ENCODE measurements at places on chromosomes 1 and 21.
A peak's percentile ranks its signal among the peaks of the same experiment; 100 is the strongest.

DNA sequence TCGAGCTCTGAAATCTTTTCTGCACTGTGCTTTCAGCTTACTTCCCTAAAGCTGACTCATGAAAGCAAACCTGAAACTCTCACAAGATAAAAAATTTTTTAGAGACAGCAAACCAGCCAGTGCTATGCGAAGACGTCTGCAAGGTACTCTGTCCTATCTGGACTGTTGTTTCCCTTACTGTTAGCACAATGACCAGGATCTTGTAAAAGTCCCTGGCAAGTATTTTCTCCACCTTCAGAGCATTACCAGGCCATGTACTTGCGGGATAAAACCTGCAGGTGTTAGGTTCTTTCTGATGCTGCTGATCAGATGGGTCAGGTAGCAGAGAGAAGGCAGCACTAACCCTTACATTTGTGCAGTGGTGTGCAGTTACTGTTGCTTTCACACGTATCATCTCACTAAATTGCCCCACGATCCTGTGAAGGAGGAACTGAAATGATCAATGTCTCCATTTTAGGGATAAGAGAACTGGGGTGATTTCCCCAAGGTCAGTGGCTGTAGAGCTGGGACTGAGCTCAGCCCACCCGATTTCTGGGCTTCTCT, 56.6 kb downstream of the PLXNA2 start:
- no peak for DNase-seq

DNA sequence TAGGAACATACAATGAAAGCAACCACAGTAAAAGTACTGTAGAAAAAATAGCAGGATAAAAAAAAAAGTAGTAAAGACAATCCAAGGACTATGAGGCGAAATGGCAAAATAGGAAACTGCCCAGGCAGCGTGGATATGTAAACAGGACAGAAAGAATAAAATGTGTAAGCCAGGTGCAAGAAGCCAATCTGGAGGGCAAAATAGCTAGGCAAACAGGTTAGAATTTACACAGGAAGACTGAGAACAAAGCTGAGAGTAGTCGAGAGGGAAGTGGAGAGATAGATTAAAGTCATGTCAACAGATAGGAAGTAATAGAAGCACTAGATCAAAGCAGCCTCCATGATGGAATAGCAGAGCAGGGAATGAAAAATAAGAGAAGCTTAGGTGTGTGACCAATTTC, 124.2 kb upstream of the B3GALT2 start:
- no peak for DNase-seq

DNA sequence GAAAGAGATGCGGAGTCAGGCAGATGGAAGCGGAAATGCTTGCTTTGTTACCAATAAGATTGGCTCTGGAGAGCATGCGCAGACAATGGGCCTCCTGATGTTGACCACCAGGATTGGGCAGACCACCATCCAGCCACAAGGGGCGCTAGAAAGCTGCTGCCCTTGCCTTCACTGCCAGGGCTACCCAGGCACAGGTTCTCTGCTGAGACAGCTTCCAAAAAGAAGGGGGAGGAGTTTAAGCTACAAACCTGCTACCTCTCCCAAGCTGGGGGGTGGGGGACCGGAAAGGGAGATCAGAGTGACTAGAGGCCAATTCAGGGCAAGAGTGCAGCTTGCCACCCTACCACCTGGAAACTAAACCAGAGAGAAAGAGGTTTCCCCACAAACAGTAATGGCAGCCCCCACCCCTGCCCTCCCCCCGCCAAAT, 369.7 kb downstream of the RRAGC start:
- DNase-seq = peak; percentile 19

DNA sequence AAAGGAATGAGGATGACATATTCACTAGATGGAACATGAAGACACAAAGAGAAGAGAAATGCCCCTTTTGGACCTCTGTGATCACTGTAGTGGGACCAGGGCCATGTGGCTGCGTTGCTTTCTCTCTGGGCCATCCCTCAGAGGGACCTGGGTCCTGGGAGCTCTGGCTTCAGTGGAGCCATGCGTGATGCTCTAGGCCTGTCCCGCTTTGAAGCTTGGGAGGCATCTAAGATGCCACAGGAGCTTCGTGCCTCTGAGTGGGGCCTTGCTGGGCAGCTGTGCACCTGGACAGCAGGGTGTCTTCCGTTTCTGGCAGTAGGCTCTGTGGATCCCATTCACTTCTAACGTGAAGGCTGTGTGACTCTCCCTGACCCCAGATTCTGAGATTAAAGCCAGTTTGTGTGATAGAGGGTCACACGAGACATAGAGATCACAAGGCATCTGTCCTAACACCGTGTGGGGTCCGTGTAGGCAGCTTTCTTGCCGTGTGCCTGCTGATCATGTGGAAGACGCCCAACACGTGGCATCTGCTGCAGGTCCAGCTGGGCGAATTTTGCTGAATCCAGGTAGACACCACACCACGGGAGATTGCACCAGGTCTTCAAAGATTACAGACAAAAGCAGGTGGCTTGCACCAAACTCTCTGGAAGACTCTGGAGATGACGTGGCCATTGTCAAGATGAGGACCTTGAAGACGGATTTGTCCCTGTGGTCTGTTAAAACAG, 17.2 kb upstream of the PRSS38 start:
- DNase-seq = no peak

DNA sequence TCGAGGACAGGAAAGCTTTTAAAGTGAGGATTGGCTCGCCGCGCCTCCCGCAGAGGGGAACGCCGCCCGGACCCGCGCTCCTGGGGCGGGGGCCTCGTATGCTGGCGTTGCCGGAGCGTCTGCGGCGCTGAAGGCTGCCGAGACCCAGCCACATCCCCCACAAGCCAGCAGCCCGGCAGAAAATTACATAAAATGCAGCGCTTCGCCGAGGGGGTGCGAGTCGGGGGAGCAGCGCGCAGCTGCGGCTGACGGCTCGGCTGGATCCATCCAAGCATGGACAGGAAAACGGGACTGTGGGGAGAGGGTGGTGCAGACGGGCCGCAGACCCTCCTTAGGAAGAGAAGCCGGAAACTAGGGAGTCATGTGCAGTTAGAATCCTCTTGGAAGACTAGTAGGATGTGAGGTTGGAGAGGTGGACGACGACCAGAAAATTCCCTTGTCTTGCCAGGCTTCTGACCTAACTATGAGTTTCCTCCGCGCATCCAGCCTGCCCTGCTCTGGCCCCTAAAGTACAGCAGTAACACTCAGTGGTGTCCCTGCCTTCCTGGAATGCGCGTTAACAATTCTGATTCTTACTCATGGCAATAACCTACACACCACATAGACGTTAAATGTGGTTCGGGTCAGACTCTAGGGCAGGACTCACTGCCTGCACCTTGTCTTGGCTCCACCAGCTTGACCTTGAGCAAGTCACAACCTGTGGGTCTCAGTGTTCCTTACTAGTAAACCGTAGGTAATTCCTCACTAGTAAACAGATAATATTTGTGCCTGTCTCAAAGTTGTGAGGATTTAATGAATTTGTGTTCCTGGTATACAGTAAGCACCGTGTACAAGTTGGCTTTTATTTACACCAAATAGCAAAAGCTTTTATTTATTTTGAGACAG, 953 bp upstream of the BRWD1 start:
- DNase-seq = peak; percentile 5

DNA sequence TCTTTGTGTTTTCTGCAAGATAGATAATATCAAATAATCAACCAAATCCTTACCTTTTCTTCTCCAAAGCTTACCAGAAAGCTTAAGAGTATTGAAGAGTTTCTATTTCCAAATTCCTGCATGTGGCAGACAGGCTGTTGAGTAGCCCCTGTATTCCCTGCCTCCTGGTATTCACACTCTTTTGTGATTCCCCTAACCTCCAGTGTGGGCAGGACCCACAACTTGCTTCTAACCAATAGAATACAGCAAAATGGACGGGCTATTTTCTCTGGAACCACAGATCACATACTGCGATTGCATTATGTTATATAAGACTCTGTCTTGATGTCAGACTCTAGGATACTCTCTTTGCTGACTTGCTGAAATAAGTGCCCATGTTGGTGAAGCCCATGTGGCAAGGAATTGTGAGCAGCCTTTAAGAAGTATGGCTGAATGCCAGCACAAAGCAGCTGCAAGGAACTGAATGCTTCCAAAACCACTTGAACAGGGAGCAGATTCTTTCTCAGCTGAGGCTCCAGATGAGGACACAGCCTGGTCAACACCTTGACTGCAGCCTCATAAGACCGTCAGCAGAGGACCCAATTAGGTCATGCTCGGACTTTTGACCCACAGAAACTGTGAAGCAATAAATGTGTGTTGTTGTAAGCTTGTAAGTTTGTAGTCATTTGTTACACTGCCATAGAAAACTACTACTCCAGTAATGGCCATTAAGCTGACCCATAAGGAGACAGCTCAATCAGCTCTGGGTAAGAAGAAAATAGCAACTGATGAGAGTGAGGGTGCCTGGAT, 47.9 kb upstream of the PLXNA2 start:
- no peak for DNase-seq

GRCh38 chr1:109170035-109170764, 43.5 kb upstream of the SARS1 start:
- DNase-seq = no peak

GRCh38 chr1:243716906-243717305, 133.1 kb downstream of the AKT3 start:
- no peak for DNase-seq

- DNase-seq = no peak
These were observed 147.6 kb downstream of the DYRK1A start for GRCh38 chr21:37514038-37514667.

- DNase-seq = no peak
These were observed 8.5 kb downstream of the PDZK1IP1 start for GRCh38 chr1:47181095-47181954.

GRCh38 chr21:44801468-44802395, at the start of gene UBE2G2:
UBE2G2 (minus strand) TSS chr21:44801820; CDS start chr21:44801748, 72 bp downstream.
- peak; percentile 70 for DNase-seq

DNA sequence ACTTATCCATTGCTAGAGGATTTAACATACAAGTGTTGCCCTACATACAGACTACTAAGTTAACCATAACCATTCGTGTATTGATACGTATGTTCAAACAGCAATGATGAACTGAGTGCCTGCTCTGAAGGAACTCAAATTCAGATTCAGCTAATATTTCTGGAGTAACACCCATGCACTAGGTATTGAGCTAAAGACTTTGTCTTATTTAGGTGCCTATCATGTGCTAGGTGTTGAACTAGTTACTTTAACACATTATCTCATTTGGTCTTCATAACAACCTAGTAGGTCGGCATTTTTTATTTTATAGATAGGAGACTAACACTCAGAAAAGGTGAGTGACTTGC, 160.0 kb downstream of the LTN1 start:
- no peak for DNase-seq

DNA sequence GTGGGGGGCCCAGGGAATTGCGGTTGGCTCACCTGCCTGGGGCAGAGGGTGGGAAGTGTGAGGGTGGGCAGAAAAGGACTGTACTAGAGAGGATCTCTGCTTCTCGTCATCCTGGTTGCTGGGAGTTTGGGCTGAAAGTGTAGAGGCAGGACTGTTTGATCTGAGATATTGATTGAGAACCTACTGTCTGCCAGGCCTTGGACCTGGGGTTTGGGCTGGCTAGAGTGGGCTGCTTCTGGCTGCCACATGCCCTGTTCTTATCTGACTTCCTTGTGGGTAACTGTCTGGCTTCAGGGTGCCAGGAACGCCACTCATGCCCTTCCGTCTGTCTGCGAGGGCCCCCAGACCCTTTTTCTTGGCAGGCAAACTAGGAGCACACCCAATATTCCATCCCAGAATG, 200.9 kb downstream of the FOXD2 start:
- DNase-seq = no peak

DNA sequence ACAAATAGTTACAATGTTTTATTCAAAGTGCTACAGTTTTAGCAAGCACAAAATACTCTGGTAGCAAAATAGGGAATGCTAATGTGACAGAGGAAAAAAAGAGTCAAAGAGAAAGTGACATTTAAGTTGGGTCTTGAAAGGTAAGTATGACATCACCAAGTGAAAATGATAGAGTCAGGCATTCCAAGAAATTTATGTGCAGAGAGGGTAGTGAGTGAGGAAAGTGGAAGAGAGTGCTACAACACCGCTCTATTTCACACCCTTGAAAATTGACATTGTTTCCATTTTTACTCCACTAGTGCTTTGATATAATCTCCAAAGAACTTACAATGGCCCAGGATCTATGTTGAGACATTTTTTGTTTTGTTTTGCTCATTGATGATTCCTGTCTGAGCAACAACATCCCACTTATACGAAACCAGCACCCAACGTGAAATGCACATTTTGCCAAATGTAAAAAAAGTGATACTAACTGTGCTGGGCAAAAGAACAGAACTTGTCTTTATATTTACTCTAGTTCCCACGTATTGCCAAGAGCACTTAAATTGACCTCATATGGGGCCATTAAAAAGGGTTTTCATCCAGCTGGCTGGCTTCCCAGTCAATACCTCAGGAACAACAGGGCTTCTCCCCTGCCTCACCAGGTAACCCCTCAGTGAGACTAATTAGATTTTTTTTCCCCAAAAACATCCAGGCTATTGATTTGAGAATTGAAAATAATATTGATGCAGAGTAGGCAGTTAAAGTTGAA, 206.3 kb upstream of the NR5A2 start:
- no peak for DNase-seq

DNA sequence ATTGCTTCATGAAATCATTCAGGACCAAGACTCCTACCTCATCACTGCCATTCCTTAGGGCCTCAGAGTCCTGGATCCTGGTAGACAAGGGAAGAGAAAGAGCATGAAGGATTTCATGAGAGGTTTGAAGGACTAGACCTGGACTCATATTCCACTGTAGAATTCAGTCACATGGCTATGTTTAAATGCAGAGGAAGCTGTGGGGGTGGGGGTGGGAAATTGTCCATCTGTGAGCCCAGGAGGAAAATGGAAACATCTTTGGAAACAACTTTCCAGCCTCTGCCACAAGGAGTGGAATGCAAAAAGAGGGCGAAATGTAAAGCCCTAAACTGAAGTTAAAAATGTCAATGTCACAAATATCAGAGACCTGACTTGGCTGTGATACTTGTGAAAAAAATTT, 73.0 kb downstream of the BRINP2 start:
- no peak for DNase-seq

GRCh38 chr1:211828584-211829342, 1.8 kb downstream of the LPGAT1 start:
- no peak for DNase-seq

GRCh38 chr1:246659594-246660140, 64.5 kb upstream of the SCCPDH start:
- DNase-seq = no peak

DNA sequence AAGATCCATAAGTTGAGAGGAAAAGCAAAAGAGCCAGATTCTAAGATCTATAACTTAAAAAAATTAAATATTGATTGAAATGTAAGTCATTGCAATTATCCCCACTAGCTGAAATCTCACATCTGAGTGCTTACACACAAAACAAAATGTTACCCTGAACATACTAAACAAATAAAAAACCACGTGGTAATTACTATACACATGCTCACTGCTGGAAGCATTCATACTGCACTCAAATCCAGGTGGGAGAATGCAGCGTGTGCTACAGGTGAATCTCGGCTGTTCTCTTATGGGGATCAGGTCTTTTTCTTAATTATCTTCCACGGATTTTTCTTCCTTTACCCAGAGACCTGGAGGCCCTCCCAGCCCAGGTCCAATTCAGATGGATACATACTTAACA, 74.3 kb downstream of the SDC3 start:
- no peak for DNase-seq

DNA sequence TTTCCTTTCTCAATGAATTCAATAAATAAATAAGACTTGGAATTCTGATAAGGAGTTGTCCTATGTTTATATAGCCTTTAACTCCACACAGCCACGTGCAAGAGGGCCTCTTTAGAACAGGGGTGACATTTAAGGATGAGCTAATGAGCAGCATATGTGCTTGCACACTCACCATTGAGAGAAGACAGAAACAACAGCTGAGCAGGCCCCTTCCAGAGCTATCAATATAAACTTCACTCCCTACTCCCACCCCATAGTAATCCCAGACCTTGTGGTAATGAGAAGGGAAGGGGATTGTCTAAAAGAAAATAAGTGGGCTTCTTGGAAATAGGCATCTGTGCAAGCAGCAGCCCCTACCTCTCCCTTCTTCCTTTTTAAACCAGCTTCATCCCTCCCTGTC, 176.0 kb downstream of the SEC16B start:
- no peak for DNase-seq

Measured in activated naive CD8-positive, alpha-beta T cell treated with anti-CD3 and anti-CD28 coated beads, Interleukin-2, amount 50 U/mL, for 16 hours (primary cell).